Stimulated activated CD8-positive, alpha-beta memory T cell treated with anti-CD3 and anti-CD28 coated beads, Interleukin-15, amount 100 ng/mL, for 24 hours (primary cell): ENCODE measurements at places on chromosomes 7 and 10.

GRCh38 chr10:127067542-127068194, 128.7 kb downstream of the INSYN2A start:
- no peak for DNase-seq

- DNase-seq = no peak
Observed at GRCh38 chr10:45532480-45532879, 140.1 kb downstream of the ZFAND4 start.

- no peak for DNase-seq
Observed at GRCh38 chr7:48074204-48074654, 14.8 kb upstream of the UPP1 start.

DNA sequence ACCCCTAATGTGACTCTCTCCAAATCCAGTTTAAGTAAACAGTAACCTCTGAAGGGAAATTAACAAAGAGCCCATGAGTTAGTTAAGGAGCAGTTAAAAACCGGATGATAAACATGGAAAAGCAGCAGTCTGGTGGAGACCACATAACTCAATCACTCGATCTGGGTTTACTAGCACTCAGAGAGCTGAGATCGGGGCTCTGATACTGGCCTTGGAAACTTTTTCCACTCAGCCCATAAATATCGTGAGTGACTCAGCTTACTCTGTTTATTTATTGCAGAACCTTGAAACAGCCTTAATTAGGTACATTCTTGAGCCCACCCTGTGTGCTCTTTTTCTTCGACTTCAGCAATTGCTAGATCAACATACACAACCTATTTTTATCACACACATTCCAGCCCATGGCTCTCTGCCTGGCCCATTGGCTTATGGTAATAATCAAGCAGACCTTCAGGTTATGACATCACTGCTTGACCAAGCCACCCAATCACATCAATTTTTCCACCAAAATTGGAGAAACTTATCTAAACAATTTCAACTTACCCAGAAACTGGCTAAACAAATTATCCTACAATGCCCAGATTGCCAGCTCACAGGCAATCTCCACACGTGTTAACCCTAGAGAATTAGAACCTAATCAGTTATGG, 82.2 kb upstream of the GPR22 start:
- DNase-seq = no peak

DNA sequence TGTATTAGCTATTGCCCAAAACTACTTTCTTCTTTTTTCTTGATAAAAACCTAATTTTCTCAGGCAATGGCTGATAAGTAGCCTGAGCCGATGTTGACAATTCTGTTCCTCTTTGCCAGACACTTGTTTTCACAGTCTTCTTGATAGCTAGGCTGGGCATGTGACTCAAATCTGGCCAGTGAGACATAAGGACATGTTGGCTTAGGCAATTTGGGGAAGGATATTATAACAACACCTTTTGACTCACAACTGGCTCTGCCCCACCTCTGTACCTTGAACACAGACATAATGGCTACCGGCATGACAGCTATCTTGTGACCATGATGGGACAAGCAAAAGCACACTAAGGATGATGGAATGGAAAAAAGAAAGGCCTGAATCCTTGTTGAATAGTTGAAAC, 72.9 kb upstream of the GPR22 start:
- no peak for DNase-seq

DNA sequence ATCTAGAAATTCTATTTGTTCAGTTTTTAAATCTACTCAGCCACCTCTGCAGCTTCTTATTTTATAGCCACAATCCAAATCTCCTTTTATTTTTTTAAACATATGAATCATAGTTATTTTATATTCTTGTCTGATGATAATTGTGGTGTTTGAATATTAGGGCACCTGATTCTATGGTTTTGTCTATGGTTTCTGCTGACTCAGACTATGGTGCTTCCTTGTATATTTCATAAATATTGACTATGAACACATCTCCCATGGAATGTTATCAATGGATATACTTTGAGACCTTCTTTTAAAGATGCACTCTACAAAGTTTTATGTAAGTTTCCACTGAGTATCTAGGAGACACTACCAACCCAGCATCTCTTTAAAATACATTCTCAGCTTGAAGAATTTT, 1027.0 kb upstream of the AUTS2 start:
- no peak for DNase-seq

DNA sequence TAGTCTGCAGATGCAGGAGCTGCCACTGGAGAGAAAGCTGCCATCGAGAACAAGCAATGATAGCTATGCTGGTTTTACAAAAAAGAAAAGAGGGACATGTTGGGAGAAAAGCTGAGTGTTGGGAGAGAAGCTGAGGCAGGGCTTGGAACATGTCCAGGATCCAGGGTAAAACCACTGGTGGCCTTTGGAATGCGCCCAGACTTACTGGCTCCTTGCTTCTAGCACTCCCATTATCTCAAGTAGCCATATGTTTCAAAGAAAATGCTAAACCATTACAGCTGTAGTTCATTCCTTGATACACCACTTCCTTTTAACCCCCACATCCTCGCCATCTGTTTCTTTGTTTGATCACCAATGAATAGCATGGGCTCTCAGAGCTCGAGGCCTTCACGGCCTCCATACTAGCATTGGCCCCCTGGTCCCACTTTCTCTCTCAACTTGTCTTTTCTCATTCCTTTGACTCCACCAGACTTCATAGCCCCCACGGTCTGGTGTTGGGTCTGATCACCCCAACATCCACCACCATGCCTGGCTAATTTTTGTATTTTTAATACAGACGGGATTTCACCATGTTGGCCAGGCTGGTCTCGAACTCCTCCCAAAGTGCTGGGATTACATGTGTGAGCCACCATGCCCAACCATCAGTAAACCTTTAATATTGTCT, 23.8 kb upstream of the PLAC9 start:
- DNase-seq = no peak
